ENCODE measurements at places on chromosomes 6 and 20.

GRCh38 chr20:4519534-4519933 is 202.2 kb upstream of the PRND start:
- DNase-seq: no peak

DNA sequence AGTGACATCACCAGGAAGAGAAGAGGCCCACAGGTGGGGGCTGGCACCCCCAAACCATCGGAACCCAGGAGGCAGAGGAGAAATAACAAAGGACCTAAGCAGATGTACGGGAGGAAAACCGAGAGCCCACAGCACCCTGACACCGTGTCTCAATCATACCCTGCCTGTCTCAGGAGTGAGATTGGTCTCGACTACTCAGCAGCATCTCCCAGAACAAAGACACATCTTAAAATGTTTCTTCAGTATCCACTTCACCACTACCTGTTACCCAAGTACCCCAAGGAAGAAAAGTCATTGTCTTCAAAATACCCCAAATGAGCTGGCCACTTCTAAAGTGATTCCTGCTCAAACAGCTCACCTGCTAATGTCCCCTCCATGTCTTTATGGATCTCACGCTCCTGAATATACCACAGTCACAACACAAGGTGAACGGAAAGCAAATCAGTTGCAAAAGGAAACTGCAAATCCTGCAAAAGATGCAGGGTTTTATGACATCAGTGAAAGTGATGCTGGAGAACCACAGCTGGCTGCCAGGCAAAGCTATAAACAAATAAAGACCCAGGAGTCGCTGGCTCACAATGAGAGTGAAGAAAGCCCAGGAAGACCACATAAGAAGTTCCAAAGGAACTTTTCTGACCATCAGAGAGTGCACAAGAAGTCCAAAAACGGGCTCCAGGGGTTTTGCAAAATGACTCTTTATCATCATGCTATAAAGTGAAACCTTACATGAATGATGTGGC is 44.1 kb downstream of the PREX1 start:
- DNase-seq: no peak

DNA sequence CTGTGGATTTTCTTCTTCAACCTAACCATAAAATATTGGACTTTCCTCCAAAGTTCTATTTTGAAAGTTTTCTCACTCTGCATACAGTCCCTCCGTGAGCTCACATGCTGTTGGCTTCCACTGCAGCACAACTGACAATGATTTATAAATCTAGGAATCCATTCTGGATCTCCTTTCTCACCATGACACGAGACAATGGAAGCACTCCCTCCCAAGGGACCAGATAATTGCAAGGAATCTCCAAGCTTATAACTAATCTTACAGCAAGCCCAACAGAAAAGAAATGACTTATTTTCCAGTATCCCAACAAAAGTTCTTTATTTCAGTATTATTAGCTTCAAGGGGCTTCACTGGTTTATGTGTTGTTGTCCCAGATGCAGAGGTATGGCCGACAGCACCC is 729.0 kb downstream of the RFPL4B start:
- no peak for DNase-seq

- no peak for DNase-seq
These were observed 3.9 kb upstream of the REV3L start for GRCh38 chr6:111486921-111487320.

DNA sequence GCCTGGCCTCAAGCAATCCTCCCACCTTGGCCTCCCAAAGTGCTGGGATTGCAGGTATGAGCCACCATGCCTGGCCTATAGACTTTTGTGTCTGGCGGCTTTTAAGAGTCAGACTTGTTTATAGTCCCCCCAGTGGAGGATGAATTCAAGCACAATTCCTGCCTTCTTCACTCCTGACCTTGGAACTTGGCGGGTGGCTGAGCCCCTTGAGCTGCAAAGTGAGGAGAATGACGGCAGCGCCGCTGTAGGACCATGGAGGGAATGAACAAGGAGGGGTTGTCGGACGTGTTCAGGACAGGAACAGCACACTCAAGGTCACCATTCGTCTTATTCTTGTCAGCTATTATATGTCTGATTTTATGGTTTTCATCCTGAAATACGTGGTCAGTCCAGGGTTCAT is 265.4 kb downstream of the CDH4 start:
- DNase-seq: no peak

GRCh38 chr6:139990026-139990686 is 615.7 kb upstream of the CITED2 start:
- no peak for DNase-seq

Measured in smooth muscle cell of the brain vasculature (primary cell).